ENCODE measurements at places on chromosomes 3 and 15.

- no peak for DNase-seq
These were observed 3.3 kb upstream of the GMNC start for GRCh38 chr3:190865828-190866227.

DNA sequence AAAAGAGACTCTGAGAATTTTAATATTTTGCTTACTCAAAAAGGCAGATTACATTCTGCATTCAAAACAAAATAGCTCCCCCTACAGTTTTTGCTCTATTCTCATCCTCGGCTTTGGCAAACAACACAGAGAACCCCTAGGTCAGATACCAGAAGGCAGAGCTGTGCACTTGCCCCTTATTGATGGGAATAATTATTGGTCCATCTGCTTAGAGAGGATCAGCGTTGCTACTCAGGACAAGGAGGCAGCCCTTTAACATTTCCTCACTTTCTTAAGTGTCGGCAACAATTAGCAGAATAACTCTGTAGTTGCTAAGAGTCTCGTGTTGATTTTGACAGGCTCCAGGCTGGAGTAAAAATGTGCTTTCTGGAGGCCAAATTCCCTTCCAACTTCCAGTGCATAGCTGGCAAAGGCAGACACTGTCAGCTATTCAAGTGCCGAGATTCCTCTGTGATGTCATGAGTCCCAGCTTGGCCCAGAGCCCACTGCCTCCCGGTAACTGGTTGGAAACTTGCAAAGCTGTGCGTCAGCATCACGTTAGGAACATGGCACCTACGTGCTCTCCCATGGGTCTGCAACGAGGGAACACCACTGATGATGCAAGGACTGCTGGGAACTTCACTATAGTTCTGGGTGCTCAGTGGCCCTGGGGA is 482.7 kb upstream of the ADAMTS9 start:
- DNase-seq, result no peak

- no peak for DNase-seq
These were observed 118.3 kb upstream of the NEO1 start for GRCh38 chr15:72933976-72934375.

GRCh38 chr3:178512647-178513046 is 23.6 kb upstream of the KCNMB2 start:
- no peak for DNase-seq

- DNase-seq, result no peak
These were observed 79.6 kb upstream of the ADAMTSL3 start for GRCh38 chr15:83574345-83574744.

DNA sequence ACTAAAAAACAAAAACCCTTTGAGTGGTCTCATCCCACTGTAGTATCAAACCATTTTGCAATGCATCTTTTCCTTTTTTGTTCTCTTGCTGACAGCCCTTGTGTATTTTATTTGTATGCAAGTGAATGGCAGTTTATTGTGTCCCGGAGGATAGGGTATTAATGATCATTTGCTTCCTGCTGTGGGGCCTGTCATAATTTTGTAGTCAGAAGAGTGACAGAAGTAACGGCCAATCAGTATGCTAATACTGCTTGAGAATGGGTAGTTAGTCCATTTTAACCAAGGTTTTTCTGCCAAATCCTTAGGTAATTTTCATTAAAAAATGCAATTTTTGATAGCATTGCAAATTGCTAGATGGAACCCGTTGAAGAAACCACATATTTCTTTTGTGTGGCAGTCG is 75.5 kb upstream of the PLSCR5 start:
- no peak for DNase-seq

GRCh38 chr3:183359036-183359435 is 69.4 kb downstream of the MCF2L2 start:
- no peak for DNase-seq

GRCh38 chr15:63077952-63078351 is 35.4 kb downstream of the TPM1 start:
- DNase-seq, result no peak

DNA sequence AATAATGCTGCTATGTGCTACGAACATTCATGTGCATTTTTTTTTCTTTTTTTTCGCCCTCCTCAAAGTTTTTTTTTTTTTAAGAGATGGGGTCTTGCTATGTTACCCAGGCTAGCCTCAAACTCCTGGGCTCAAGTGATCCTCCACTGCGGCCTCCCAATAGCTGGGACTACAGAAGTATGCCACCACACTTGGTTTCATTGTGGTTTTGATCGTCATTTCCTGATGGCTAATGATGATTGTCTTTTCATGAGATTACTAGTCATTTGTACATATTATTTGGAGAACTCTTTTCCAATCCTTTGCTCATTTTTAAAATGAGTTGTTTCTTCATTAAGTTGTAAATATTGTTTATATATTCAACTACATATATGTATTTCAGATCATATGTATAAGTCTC is 48.8 kb downstream of the FBXO22 start:
- DNase-seq, result peak; percentile 20

GRCh38 chr3:140439527-140439926 is 238.3 kb upstream of the TRIM42 start:
- DNase-seq, result no peak

DNA sequence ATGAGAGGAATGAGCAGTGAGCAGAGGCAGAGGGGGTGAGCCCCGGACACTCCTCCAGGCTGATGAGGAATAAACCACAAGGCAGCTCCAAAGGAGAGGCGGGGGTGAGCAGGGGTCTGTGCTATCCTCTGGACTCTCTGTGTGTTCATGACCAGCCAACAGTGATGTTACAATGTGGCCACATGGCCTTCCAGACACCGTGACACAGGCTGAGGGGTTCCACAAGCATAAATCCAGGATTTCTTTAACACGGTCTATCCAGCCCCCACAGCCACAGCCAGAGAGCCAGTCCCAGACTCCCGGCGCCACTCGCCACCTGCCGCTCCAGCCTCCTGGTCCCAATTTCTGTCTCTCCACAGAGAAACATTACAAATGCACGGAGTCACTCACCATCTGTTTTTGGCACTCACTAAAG is 24.4 kb downstream of the XXYLT1 start:
- no peak for DNase-seq

GRCh38 chr3:47611576-47611975 is 32.9 kb upstream of the CSPG5 start:
- DNase-seq, result no peak

- DNase-seq, result peak; percentile 80
These were observed 179.8 kb downstream of the THSD4 start for GRCh38 chr15:71294911-71295602.

- DNase-seq, result no peak
These were observed 15.1 kb upstream of the IQSEC1 start for GRCh38 chr3:13088028-13089006.

GRCh38 chr15:60652870-60653269 is 173.9 kb upstream of the ICE2 start:
- DNase-seq, result no peak

Measured in inflammatory macrophage treated with lipopolysaccharide for 1 hour (primary cell).